ENCODE measurements at places on chromosomes 2 and 18.

DNA sequence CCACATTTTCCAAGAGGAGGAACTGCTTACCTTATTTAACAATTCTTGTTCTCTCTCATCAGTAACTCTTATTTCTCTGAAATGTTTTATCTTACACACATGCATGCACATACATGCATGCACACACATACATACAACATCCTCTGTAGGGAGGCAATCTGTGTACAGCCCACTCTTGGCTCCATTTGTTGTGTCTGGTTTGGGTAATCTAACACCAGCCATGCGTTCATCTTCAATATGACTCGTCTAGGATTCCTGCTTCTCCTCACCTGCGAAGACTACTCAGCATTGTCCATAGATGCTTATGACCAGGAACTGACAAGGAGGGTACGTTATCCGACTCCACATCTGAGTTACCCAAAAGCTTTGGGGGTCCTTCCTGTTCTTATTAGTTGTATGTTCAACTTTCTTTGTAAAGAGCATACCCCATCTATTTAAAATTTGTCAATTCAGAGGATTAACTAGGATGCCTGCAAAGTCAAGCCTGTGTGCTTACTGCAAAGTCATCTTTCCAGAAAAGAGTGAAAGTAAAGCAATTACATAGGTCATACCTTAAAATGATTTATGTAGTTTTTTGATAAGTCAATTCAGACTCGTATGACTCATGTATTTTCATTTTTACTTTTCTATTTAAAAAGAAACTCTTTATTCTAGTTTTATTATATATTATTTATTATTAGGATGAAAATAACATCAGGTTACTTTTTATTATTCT, 18.2 kb downstream of the LYPD6B start:
- DNase-seq: no peak

GRCh38 chr18:38539371-38539770, 973.8 kb upstream of the CELF4 start:
- no peak for DNase-seq

DNA sequence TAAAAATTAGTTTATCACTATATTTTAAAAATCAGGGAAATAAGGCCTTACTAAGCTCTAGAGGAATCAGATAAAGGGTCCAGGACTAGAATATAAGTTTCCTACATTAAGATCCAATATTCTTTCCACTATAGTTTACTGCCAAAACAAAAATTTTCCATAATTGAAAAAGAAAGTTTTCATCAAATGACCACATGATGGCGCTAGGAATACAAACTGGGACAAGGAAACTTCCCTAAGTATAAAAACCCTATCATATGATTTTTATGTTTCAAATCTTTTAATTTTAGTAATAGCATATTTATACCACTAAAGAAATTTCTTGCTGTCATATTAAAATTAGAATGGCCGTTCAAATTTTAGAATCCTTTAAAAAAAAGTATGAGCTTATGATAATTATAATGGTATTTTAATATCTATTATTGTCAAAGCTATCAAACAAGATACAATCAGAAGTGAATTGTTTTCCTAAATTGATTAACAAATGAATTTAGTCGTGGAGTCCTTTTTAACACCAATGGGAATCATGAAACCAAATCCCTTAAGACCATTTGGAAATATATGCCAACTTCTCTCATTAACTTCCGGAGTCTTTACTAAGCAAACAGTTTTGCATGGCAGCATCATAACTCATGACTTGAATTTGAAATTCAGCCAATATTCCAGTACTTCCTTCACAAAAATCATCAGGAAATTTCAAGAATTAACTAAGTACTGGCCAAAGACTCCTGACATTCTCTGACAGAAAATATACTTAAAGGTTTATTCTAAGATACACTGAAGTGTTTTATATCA, 70.3 kb downstream of the SCN1A start:
- DNase-seq: no peak

DNA sequence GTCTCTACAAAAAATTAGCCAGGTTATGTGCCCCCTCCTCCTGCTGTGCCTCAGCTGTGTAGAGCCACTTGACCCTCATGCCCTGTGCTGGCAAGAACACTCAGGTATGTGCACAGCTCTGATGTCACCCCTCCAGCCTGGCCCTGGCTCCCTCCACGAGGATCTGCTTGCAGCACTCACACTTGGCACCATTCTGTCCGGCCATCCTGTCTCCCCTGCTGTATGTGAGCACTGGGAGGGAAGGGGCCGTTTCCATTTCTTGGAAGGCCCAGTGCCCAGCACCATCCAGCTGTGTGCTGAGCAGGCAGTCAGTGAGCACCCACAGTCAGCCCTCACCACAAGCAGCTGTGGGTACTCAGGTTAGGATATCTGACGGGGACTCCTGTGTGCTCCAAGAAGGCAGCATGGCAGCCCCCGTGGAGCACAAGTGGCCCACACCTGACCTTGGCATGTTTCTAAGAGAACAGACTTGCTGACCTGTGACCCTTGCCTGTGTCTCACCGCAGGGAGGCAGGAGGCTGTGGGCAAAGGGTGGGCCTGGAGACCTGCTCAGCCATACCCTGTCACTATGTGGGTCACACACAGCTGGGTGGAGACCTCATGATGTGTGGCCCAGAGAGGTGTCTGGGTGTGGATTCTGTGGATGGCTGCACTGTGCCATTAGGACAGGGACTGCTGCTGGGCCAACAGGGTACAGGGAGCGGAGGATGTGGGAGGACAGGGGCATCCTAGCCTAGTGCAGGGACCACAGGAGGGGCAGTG, 31.5 kb downstream of the USP34 start:
- DNase-seq: no peak

GRCh38 chr2:64491426-64491825, 32.7 kb upstream of the AFTPH start:
- DNase-seq: no peak

DNA sequence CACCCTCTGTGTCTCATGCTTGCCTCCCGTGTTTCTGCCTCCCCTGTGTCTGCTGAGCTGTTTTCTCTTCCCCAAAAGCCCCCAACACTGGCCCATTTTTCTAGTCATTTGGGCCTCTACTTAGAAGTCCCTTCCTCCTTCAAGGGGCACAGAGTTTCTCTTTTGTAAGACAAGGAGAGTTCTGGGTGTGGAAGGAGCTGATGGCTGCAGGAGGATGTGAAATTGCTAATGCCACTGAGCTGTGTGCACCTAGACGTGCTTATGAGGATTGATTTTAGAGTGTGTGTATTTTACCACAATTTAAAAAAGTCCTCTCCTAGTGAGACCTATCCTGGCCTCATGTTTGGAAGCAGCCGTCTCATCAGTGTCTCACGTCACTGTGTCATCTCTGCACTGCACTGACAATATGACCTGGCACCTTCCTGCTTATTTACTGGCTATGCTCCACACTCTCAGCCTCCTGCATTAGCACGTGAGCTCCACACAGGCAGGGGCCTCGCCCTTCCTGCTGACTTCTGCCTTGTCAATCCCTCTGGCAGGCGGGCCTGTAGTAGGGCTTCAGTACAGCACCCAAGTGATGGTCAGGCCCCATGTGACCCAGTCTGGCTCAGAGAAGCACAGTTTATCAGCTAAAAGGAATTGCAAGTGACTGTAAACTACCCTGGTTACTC, 8.0 kb upstream of the MBP start:
- no peak for DNase-seq

DNA sequence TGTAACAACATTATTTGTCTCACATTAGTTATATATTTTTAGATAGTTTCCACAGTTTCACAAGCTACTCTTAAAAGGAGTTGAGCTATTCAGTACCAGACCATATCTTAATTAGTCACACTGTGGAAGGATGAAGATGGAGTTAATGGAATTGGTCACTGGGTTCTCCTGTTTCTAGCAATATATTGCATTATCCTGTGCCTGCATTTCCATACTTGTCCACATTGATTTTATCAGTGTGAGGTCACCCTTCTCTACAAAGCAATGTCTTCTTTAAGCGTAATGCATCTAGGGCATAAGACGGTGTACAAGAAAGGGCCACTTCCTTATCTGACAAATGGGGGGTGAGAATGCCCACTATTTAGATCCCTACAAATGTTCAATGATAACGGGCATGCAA, 216.8 kb upstream of the TANK start:
- DNase-seq: no peak

DNA sequence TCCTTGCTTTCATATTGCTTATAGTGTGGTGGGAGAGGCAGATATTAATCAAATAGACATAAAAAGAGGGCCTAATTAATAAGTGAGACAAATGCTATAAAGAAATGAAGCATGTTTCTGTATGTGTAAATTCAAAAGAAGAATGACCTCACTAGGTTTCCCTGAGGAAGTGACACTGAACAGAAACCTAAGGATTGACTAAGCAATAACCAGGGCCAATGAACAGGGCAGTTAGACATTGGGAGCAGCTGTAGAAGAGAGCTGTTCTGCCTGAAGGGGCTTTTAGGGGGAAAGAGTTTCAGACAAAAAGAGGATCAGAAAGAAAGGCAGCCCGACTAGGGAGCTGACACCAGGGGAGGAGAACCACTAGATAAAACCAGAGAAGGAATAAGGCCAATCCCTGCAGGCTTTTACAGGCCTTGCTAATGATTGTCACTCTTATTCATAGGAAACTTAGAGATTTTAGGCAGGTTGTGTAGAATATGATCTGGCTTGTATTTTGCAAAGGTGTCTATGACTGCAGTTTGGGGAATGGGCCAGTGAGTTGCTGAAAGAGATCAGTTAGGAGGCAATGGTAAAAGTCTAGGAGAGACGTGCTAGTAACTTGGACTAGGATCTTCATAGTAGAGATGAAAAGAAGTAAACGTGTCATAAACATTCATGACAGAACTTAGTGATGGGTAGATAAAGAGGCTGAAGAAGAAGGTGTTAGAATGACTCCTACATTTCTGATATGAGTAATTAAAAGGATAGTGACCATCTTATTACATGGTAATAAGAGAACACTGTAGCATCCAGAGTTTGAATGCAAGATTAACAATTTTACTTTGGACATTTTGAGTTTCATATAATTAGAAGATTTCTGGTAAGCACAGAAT, 26.8 kb upstream of the NABP1 start:
- no peak for DNase-seq

GRCh38 chr2:106257135-106257534, 63.0 kb upstream of the UXS1 start:
- DNase-seq: no peak

DNA sequence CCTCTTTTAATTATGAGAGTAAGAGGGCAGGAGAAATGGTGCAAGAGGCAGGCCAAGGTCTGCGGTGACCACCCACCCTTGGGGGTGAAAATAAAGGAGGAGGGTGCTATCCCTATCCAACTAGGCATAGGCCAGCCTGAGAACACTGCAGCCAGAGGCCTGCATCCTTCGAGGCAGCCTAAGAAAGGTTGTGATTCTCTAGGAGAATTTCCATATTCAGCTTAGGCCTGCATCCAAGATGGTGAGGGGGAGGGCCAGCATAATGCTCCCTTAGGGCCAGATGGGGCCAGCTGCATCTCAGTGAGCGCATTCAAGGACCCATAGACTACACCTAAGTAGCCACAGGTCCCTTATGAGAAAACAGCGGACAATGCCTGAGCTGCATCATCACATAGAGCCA, 3.5 kb upstream of the UPP2 start:
- DNase-seq: no peak

DNA sequence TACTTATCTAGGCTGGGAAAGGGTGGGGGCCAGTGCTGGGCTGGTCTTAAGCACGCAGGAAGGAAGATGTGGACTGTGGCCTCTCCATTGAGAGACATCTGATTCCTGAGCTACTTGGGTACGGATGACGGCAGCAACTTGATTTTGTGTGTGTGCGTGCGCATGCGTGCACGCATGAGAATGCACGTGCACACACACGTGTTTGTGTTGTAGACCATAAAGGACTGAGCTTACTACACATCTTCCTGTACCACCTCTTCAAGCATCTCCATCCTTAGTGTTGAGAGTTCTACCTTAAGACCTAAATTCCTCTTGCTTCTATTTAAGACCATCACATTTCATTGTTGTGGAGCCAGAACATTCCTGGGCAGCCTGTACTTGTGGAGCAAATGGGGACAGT, 9.5 kb downstream of the WNT6 start:
- DNase-seq: no peak

- DNase-seq: no peak
Measured at GRCh38 chr2:62354771-62355561, 151.0 kb downstream of the TMEM17 start.

- no peak for DNase-seq
Measured at GRCh38 chr2:216428618-216429350, 16.5 kb downstream of the SMARCAL1 start.

- no peak for DNase-seq
Measured at GRCh38 chr2:241389697-241390096, 33.6 kb downstream of the FARP2 start.

GRCh38 chr2:144509001-144509878, 10.7 kb downstream of the ZEB2 start:
- no peak for DNase-seq

GRCh38 chr2:216673021-216673420, 22.3 kb downstream of the IGFBP5 start:
- DNase-seq: no peak

- DNase-seq: no peak
Measured at GRCh38 chr2:57990118-57990725, 56.4 kb upstream of the VRK2 start.

DNA sequence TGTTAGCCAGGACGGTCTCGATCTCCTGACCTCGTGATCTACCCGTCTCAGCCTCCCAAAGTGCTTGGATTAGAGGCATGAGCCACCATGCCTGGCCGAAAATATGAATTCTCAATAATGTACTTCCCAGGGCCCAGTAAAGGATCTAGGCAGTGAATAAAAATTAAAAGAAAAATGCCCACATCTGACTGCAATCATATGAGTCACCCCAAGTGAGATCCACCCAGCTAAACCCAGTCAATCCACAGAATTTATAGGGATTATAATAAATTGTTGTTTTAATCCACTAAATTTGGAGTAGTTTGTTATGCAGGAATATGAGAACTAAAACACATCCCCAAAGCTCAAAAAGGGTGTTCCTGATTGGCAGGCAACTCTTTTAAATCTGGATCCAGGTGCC, 93.5 kb upstream of the STK39 start:
- DNase-seq: no peak

DNA sequence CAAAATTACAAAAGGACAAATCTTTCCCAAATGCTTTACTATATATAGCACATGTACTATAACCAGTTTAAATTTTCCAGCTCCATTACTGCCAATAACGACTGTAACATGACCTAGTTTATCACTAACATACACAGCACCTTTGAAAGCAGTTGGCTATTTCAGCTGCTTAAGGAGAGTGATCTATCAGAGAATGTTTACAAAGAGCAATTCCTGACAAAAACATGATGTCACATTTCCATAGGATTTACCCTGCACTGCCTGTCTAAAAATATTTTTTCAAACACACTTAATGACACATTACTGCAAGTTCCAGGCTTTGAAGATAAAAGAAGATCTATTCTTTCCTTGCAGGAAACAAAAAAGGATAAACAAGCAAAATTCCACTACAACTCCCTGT, 40.6 kb downstream of the ZNF516 start:
- DNase-seq: no peak

GRCh38 chr2:85506768-85507181, 32.2 kb upstream of the MAT2A start:
- no peak for DNase-seq

GRCh38 chr2:10224734-10225133, 78.0 kb upstream of the HPCAL1 start:
- DNase-seq: no peak
